CD4-positive, alpha-beta T cell treated with Interleukin-1 beta for 1 hour (primary cell): ENCODE measurements at places on chromosomes 1 and 21.
A peak's percentile ranks its signal among the peaks of the same experiment; 100 is the strongest.

DNA sequence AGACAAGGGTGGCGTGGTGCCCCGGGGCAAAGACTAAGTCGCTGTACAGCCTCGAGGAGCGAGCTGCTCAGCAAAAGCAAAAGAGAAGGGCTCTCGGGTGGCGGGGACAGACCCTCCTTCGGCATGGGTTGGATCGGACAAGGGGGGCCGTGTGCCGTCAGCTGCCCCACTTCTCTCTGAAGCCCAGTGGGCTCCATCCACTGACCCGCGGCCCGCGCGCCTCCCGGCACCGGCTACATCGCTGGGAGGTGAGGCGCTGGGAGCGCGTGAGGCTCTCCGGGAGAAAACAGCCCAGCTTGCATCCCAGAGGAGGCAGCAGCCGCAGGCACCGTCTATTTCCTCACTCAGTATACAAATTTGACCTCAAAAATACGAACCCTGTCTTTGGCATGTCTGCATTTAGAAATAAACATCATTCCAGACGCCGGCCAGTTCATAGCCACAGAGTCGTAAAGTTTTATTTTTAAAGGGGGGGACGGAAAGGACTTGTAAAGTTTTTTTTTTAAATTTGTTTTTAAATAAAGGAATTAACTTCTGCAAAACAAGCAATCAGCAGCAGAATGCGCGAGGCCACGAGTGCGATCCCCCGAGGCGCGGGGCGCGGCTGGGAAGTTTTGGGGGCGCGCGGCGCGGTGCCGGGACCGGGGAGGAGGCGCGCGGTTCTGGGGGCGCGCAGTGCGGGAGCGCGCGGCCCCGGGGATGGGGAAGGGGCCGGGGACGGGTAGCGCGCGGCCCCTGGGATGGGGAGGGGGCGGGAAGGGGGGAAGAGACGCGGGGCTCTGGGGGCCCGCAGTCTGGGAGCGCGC is 689 bp upstream of the GPR137B start:
- no peak for DNase-seq

DNA sequence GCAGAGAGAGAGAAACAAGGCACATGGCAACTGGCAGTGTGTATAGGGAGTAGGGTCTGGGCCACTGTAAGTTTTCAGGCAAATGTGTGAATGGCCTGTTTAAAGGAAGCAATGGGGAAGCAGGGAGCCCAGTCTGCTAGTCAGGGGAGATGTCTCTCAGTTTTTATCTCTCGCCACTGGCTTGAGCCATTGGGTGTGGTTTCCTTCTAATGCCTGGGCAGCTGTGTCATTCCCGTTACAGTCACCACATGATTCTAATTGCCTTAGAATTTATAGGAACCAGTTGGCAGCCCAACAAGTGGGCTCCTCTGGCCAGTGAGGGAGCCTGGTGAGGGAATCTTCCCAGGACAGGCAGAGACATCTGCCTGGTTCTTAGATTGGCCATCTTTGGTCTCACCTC is 182.4 kb downstream of the DISC1 start:
- DNase-seq, result no peak

DNA sequence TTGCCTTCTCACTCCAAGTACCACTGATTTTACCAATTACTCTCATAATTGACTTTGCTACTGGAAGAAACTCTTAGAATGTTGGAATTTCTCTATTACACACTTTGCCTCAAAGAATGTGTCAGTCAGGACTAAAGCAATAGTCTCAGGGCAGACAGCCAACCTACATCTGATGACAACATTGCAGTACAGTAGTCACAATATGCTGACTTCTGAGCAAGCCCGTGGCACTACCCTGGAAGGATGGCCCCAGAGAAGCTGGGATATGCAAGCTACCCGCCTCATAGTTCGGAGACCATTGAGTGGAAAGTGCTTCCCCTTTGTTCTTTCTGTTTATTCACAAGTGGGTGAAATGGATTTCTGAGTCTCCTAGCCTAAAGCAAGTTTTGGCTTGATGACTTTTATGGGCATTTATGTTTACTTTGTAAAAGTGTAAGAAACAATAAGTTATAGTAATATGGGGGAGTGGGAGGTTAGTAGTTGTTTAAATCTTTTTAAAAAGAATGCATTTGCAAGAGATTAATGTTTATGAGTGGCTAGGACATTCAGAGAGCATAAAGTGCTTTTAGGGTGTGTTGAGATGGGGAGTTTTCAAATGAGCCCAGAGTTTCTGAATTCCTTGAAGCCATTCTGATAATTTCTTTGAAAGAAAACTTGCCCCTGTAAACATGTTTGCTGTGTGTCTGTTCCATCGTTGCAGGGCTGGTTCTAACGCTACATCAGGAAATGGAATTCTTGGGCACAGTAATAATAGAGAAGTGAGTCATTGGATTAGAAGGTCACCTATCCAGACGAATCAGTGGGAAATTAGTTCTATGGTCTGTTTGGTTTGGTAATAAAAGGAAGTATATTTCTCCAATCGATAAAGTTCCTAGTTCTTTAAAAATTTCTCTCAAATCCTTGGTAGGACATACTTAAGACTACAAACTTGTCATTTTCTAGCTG is 63.8 kb downstream of the LMO4 start:
- no peak for DNase-seq

- peak; percentile 51 for DNase-seq
Observed at GRCh38 chr1:13732971-13733667, 33.1 kb downstream of the PRDM2 start.

DNA sequence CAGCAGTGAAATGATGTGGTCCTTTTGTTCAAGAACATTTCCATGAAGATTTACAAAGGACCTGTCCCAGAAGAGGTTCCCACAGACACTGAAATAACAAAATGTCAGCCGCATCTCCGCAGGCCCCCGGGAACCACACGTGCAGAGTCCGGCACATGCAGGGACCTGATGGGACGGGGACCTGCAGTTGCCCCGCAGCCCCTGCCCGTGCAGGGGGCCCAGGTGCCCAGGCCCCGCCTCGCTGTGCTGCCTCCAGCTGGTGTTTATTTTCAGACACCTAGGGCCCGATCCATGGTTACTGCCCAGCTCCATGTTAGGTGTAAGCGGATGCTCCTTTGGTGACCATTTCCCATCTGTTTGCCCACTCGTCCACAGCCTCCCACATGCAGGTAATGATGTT is 149.3 kb upstream of the ARHGEF16 start:
- DNase-seq, result no peak

DNA sequence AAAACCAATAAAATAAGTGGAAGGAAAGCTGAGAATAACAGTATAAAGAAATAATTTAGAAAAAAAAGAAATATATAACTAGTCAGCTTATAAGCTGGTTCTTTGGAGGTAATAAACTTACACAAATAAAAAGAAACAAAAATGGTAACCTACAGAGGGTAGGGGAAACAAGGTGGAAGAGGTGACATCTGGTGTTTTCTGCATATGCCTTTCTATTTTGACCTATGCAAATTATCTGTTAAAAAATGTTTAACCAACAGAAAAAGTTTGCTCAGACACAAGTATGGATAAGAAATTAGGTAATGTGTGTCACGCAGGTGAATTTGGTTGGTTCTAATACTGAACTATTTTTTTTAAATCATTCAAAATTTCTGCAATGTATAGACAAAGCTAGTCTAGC is 53.6 kb upstream of the DMRTA2 start:
- DNase-seq, result no peak

- no peak for DNase-seq
Observed at GRCh38 chr1:65632235-65632634, 160.5 kb upstream of the PDE4B start.

DNA sequence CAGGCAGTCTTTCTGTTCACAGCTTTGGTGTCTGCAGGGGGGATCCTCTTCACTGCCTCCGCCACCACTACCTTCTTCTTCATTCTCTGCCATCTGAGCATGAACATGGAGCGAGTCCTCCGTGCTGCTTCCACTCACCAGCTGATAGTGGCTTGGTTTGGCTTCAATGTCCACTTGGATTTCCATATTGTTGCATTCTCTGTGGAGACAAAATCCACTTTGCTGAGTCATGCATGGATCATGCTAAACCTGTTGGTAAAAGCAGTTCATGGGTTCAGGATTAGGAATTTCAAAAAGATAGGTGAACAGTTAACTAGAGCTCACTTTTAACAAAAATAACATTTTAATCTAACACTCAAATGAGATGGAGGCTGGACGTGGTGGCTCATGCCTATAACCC is 27.5 kb downstream of the RNF19B start:
- no peak for DNase-seq

- DNase-seq, result no peak
Observed at GRCh38 chr1:39333296-39333695, 128.8 kb downstream of the MACF1 start.

DNA sequence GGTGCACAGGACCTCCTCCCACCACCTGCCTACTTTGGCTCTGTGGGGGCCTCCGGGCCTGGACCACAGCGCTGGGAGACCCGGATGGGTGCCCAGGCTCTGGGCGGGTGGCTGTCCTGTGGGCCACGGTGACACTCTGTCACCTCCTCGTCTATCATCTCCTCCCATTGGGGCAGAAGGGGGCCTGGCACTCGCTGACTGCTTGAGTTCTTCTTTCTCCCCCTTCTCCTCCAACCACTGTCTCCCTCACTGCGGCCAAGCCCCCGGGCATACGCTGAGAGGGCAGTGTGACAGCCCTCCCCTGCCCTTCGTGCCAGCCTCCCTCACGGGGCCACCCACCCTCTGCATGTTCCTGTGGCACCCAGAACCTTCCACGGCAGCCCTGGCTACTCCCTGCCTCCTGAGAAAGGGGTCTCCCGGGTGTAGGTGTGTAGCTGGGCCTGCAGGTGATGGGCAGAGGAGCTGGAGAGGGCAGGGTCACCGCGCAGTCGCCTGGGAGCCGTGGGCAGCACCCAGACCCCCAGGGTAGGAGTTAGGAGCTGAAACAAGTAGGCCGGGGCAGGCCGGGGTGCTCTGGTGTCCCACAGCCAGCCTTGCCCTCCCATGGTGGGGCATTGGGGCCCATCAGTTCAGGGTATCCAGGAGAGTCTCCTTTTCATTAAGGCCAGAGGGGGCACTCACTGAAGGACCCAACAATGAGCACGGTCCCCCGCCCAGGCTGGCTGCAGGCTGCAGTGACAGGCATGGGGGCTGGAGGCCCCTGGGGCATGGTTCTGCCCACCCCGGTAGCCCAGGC is 9.2 kb upstream of the ARF1 start:
- DNase-seq, result no peak
